ENCODE measurements at places on chromosomes 5 and 9.

DNA sequence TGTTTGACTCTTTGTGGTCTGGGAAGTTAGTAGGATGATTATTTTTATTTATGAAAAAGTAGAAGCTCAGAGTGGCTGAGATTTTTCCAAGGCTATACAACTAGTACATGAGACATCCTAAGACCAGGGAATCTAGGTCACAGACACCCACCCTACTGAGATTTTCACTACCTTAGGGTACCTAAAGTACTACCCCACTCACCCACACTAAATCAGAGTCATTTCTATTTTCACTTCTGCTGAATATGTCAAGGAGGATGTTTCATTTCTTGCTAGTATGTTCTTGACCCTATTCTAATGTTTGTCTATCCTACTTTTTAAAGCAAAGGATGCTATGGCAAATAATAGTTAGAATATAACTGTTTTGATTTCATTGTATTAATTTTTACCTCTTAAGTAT is 206.0 kb downstream of the ATP10B start:
- no peak for DNase-seq

DNA sequence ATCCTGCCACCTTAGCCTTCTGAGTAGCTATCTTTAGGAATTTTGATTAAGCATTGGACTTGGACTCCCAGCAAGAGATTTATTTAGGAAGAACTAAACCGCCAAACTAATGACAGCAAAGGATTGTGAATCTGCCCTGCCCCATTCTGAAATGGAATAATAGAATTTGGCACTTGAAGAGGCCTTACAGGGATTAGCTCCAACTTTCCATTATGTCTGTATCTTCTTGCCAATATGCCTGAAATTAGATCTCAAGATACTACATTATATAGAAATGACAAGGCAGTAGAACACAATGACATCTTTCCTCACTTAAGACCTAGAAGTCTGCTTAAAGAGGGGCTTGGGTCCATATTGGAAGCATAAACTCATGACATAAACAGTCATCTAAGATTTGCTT is 77.0 kb upstream of the DPYSL3 start:
- no peak for DNase-seq

DNA sequence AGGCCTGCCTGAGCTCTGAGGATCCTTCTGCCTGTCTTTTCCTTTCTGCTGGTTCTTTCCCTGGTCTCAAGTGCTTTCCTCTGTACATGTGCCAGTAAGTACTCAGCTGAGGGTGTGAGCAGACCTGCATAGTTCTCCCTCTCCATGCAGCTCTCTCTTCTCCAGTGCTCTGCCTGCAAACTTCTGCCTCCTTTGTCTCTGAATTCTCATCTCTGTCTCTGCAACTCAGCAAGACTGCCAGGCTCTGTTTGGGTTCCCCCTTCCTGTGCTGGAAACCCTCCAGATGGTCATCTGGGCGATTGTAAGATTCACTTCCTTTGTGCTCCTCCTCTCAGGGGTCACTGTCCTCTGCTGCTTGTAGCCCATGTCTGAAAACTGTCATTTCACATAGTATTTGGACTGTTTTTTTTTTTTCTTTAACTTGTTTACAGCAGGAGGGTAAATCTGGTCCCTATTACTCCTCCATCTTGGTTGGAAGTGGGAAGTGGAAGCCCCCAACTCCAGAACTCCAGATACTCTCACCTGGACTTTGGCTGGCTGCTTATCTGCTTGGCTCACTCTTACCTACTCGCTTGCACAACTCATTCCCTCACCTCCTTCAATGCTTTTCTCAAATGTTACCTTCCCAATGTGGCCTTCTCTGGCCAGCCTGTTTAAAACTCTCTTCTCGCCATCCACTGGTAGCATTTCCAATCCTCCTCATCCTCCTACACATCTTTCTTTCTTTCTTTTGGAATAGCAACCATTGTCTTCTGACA is 175.3 kb upstream of the TBC1D2 start:
- DNase-seq, result no peak

GRCh38 chr9:68705531-68706362 is 707 bp downstream of the PIP5K1B start:
- DNase-seq, result peak; percentile 5

DNA sequence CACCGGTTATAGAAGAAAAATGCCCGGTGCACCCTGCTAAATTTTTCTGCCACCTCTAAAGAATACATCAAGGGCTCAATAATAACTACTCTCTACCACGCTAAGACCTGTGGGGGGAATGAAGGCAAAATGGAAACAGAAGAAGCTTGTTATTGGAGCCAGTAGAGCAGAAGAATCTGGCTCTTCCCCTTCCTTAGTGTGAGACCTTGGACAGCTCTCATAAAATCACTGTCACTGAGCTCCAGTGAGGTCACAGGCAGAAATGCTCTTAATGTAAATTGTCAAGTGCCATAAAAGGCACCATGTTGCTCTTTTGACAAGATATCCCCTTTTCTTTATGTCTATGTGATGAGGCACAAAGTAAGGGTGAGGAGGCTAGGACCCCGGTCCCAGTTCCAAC is 74.4 kb downstream of the ASTN2 start:
- no peak for DNase-seq

GRCh38 chr5:54551926-54552325 is 34.4 kb downstream of the SNX18 start:
- no peak for DNase-seq
